ENCODE measurements at places on chromosomes 2 and 18. TPM values are rescaled to one million over a fixed set of nuclear protein-coding genes. Genes with fewer than 3 reads are reported as not detected.

Gene CYP27A1
- total RNA-seq: 4.1 TPM

Gene BMPR2
- total RNA-seq: 126 TPM

Gene AQP12B
- not detected for total RNA-seq

Gene DYNAP
- not detected for total RNA-seq

Gene ABCG8
- not detected for total RNA-seq

Gene BOK
- total RNA-seq: 35.9 TPM
